ENCODE measurements at places on chromosomes 12 and 14.

DNA sequence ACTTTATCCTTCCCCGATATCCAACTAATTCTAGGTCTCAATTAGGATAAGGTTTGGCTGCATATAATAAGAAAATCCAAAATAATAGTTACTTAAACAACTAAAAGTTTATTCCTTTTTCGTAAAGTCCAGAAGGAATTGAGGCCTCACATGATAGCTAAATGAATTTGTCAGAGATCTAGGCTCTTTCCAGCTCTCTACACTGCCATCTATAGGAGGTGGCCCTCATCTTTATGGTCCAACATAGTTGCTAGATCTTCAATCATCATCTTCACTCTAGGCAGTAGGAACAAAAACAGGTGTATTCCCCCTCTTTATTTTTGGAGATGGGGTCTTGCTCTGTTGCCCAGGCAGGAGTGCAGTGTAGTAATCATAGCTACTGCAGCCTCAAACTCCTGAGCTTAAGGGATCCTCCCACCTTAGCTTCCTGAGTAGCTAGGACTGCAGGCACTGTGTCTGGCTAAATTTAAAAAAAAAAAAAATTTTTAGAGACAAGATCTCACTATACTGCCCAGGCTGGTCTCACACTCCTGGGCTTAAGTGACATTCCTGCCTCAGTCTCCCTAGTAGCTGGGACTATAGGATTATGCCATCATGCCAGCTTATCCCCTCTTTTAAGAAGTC lies 46.5 kb upstream of the SAV1 start:
- peak; percentile 20 for DNase-seq

- no peak for DNase-seq
These were observed 258.4 kb upstream of the SFSWAP start for GRCh38 chr12:131452444-131452860.

GRCh38 chr12:65189028-65189718 lies 19.8 kb downstream of the LEMD3 start:
- DNase-seq: no peak

GRCh38 chr14:43410631-43411030 lies 1096.5 kb downstream of the FSCB start:
- DNase-seq: no peak

- DNase-seq: no peak
These were observed 6.8 kb upstream of the DCD start for GRCh38 chr12:54654926-54655325.

- no peak for DNase-seq
These were observed 115.4 kb upstream of the FOXG1 start for GRCh38 chr14:28651148-28651547.

- DNase-seq: no peak
These were observed 250.4 kb downstream of the ALX1 start for GRCh38 chr12:85530456-85530855.

GRCh38 chr14:99686557-99687283 lies 2.6 kb downstream of the CYP46A1 start:
- DNase-seq: no peak

GRCh38 chr12:104414581-104415341 lies 42.0 kb upstream of the CHST11 start:
- DNase-seq: no peak

GRCh38 chr14:100285021-100285912 lies 21.0 kb downstream of the SLC25A29 start:
- no peak for DNase-seq

- DNase-seq: no peak
These were observed 202.7 kb downstream of the PRKD1 start for GRCh38 chr14:29724991-29725390.

DNA sequence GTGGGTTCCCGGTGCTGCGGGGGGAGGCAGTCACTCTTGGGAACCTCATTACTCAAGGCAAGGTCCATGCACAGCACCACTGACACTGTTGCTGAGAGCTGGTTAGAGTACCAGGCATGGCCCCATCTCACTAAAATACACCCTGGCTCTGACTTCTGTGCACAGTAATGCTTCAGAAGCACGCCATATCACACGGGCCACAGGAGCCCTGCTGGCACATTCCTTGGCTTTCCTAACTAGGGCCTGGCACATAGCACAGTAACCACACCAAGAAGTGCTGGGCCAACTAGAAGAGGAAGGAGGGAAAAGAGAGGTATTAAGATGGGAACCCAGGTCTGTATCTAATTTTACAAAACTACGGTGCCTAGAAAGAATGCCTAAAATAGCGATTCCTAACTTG lies 13.5 kb upstream of the RAB35 start:
- no peak for DNase-seq

GRCh38 chr12:127943481-127944210 lies 323.3 kb upstream of the TMEM132C start:
- no peak for DNase-seq

GRCh38 chr12:123058481-123058880 lies 78.0 kb downstream of the ARL6IP4 start:
- no peak for DNase-seq

- DNase-seq: no peak
These were observed 40.6 kb upstream of the VSX2 start for GRCh38 chr14:74198441-74199234.

- DNase-seq: no peak
These were observed 20.0 kb downstream of the TMEM30B start for GRCh38 chr14:61260939-61261776.

GRCh38 chr14:65847075-65847847 lies 434.7 kb downstream of the FUT8 start:
- no peak for DNase-seq

DNA sequence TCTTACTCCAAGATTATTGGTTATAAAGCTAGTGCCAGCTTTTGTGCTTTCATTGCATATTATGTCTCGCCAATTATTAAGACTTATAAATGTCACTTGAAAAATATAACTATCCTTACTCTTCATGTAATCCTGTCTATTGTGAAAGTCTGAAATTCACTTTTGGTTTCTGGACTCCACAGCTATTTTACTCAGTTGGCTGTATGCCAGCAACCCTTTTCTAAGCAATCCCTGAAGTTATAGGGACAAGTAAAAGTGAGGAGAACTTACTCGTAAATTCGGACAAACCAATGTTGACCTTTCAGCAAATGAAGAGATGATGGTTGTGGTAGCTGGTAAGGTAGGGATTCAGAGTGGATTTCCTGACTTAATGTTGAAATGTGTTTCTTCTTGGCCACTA lies 196.3 kb downstream of the NPAS3 start:
- DNase-seq: no peak

DNA sequence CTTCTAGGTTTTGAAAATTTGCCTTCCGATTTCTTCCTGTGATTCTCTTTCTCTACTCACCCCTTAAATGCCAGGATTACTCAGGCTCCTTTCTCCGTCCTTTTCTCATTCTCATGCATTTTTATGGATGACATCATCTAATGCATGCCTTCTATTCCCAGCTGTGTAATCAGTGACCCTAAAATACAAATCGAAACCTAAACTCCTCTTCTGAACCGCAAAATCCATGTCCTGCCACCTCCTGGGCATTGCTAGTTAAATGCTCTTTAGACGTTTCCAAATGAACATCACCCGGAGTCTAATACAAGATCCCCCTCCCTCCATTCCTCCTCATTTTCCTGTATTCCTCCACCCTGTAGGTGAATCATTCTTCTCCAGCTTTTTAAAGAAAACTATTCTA lies 1703.1 kb upstream of the FLRT2 start:
- DNase-seq: no peak

DNA sequence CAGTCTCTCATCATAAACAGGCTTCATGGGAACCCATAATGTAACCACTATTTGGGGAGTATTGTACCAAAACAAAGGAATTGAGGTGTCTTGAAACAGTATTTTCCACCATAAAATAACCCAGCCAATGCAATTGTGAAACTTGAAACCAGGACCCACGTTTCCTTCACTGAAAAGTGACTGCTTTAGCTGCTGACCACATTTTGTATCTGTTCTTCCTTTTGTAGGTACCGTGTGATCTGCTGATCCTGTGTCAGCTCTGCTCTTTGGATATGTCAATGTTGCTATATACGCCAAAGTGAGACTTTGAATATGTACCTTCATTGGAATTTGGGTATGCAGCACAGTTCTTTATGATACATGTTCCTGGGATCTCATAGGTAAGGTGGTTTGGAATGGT lies 95.1 kb upstream of the CNTN1 start:
- DNase-seq: no peak

- DNase-seq: no peak
These were observed 98.9 kb downstream of the ARID2 start for GRCh38 chr12:45828402-45828801.

DNA sequence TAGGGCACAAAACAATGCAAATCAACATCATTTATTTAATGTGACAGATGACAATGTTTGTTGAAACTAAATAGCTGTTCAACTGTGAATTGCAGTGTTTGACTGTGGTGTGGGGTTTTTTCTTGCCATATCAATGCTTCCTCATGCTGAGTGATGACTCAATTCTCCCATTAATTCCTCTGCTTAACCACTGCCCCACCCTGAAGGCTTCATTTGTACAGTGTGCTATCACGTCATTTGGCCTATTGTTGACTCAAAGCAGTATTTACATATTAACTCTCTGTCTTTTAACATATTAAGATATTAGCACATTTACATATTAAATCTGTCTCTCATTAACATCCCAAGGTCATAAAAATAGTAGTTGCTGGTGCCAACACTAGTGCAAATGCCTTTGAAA lies 164.8 kb upstream of the NRXN3 start:
- no peak for DNase-seq

DNA sequence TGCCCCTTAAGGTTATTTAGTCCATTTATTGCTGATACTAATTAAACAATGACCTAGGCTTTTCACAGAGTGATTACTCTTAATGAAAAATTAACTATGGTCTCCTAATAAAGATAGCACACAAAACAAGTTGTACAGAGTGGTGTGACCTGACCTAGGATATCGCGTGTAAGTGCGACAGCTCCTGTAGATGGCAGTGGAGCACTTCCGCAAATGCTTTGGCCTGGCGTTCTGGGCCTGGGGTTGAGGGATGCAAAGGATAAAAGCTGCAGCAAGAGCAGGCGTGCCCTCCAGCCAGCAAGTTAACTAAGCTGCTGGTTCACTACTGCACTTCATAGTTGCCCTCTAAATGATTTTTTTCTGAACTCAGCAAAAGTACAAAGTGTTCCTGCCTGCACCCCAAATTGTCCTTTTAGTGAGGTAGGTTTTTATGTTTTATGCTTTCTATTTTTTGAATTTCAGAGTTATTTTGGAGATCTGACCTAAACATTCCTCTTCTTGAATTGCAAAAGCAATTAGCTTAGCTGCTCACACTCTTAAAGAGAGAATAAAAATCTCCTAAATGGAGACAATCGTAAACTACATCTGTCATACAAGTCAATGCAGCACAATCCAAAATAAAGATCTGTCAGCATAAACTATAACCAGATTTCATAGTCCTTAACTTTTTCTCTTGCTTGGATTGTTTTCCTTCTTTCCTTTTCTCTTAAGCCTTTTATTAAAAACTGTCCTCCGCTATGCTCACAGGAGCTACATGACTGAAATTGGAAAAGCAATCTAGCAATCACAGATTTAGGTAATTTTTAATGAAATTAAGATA lies 379.6 kb downstream of the LRIG3 start:
- peak; percentile 74 for DNase-seq

DNA sequence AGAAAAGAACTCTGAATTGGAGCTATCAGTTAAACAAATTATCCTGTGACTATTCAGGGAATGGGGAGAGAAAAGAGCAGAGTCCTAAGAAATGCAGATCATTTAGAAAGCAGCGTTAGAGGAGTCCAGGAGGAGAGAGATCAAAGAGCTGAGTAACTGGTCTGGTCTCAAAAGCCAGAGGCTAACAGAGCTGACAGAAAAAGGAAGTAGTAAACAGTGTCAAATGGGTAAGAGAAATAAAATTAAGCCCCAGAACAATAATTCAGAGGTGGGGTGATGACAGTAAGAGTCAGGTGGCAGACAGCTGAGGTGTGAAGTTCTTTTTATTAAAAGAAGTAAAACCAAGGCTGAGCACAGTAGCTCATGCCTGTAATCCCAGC lies 19.3 kb downstream of the GXYLT1 start:
- no peak for DNase-seq

- DNase-seq: no peak
These were observed 32.2 kb downstream of the SUSD6 start for GRCh38 chr14:69643430-69644200.

- no peak for DNase-seq
These were observed 17.7 kb upstream of the C14orf180 start for GRCh38 chr14:104561632-104562495.

DNA sequence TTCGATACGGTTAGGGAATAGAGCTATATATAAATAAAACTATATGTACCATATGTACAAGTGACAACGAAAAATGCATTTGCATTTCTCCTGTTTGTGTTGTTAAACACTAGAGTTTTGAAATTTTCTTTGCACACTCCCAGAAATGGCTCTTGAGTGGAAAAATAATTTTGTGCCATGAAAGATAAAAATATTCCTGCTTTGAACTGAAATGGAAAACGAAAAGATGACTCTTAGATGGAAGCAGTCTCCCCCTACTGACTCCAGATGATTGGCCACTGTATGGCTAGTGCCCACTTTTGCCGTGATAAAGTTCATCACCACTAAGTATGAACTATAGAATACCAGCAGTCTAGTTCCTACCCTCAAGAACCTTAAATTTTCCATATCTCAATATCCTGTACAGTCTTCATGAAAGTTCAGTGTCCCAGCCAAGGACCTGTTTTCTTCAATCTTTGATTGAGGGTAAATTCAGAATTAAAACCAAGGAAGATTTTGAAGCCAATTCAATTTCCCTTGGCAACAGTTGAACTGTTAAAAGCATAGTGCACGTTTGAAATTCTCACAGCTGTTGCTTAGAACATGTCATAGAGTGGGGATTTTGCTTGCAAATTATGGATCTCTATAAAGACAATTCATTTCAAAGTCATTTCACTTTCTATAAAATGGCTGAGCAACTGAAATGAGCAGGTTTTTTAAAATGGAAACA lies 1.6 kb upstream of the PPP2R5E start:
- DNase-seq: no peak
